T-helper 1 cell (primary cell): ENCODE measurements at places on chromosomes 11 and 22.
A peak's percentile ranks its signal among the peaks of the same experiment; 100 is the strongest.

- DNase-seq = no peak
These were observed 15.1 kb downstream of the SYNGR1 start for GRCh38 chr22:39364714-39365491.

DNA sequence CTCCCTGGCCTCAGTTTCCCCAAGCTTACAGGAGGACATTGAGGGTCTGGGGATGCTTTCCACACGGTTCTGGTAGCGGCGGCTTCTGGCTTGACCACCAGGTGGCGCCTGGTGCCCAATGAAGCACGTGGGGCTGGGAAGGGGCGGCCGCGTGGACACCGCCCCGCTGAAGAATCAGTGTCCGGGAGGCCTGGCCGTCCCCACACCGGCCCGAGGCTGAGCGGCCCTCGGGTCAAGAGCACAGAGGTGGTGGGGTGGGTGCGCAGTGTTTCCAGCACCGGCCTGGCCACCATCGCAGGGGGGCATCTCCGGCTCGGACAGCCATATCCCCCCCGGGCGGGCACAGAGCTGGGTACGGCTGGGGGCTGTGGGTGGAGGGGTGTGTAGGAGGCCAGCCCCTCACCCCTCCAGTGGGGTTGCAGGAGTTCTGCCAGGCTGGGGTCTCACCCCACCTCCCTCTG lies 27.8 kb upstream of the PPARA start:
- peak; percentile 65 for DNase-seq

DNA sequence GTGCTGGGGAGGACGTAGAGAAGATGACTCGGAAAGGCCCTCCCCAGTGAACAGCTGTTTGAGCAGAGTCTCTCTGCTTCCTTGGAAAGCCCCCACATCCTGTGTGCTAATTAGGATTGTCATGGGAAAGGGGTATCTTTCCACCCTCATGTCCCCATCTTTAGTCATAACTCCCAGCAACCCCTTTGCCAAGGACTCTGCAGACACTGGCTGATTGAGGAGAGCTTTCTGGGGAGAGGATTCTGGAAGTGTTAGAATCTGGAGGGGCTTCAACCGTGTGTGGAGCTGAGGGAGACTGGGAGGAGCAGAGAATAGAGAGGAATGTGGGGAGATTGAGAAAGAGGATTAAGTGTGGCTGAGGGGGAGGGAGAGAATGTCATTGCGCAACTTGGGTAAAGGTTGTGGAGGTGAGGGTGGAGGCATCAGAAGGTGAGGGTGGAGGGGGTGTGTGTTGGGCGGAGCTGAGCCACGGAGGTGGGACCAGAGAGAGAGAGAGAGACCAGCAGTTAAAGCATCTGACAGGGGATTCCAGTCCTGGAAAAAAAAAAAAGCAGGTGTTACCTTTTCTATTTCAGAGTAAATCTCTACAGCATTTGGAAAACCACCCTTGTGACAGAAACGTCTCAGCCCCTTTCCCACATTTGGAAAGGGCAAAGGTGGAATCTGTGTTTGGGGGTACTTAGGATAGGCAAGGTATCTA lies 2.2 kb downstream of the DTX4 start:
- no peak for DNase-seq

- DNase-seq = no peak
These were observed 55.0 kb downstream of the MICAL2 start for GRCh38 chr11:12165237-12165875.

DNA sequence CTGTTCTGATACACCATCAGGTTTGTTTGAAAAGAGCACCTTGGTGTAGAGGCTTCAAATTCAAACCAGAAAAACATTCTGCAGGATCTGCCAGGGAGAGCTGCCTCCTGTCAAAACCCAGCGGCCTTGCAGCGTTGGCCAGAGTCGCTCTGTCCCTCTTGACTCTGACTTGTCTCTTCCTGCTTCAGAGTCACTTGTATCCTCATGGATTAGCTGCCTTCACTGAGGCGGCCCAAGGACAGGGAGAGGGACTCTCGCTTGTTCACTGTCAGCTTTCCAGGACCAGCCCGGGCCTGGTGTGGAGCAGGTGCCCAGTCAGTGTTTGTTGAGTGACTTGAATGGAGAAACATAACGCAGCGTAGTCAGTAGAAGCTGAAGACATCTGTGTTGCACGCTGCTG lies 18.0 kb downstream of the TBC1D22A start:
- no peak for DNase-seq

DNA sequence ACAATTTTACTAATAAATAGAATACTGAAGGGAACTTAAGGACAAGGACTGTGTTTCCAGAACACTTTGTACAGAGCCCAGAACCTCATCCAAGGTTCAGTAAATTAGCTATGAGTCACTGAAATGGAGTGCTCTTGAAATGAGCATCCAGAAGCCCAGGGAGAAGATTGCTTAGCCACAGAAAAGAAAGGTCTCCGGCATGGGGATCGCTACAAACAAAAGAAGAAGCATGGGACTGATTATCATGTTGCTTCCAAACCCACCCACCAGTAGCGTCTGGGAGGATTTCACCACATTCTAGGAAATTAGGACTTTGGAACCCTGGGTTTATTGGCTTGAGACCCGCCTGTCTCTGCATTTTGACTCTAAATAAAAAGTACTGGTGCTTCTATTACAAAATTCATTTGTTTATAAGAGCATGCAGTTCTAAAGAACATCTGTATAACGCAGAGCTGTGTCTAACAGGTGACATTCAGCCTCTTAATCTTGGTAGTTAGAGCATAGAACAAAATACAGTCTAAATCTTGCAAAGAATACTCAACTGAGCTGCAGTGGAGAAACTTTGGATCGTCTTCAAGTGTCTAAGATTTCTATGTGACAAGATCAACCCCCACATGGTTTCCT lies 35.9 kb upstream of the SESN3 start:
- no peak for DNase-seq

DNA sequence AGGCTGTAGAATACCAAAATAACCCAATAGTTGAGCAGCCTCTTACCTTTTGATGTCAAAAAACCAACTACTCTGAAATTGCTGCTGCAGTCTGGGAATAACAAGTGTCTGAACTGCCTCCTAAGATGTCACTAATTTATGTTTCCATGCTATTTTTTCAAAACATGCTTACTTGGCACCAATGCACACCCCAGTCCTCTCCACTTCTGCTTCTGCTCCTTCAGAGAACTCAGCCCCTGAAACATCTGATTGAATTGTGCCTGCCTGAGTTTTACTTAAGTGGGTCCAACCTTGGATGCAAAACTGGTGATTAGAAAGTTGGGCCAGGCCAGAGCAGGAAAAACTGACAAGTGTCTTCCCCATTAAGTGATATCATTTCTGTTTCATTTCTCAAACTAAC lies 24.6 kb upstream of the TMEM218 start:
- DNase-seq = no peak
